Aorta (tissue), 5 donors: ENCODE measurements at places on chromosomes 16 and 17. TPM values are rescaled to one million over a fixed set of nuclear protein-coding genes. Genes with fewer than 3 reads are reported as not detected.

Gene SLC5A11
- total RNA-seq: not detected

GRCh38 chr17:68456339-68457167, 743 bp downstream of the WIPI1 start:
- peak; percentile 89 for DNase-seq

DNA sequence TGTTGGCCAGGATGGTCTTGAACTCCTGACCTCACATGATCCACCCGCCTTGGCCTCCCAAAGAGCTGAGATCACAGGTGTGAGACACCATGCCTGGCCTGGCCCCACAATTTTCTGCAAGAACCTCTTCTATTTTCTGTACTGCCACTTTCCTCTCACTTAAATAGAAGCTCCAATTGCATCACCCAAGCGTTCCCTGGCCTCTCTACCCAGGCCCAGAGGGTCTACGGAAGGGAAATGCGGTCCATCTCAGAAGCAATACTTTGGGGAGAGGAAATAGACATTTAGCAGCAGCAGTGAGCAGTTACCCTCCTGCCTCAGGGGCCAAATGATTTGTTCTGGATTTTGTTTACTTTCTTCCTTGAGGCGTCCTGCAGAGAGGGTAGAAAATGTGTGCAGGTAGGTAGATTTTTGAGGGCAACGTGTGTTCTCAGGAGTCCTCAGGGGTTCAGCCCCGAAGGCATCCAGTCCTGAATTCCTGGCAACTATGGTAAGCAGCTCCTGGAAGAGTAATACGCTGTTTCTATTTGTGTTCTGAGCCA, 11.0 kb downstream of the SLC6A4 start:
- no peak for DNase-seq

DNA sequence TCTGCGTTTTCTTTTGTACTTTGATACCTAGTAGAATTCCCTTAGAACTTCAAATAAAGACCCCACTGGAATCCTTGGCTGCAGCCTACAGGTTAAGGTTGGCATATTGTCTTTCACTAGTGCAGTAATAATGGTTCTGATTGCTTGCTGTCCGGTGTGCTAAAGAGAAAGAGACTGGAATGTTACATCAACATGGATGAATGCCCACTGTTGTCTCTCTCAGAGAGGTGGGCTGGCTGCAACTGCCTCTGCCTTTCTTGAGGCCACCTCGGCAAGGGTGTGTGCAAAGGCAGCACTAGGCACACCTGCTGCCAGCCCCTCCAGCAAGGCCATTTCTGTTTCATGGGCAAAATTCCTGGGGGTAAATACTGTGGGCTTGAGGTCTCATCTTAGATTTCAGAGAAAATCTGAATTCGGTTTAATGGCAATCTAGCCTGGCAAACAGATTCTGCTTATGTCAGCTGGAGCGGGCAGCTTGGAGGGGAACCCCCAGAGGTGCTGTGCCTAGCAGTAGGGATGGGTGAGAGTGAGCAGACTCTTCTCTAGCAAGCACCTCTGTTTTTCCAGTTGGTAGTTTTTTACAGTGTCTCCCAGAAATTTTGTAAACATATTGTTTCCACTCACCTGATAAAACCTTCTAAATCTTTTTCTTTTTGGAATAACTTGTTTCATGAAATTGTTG, 54.0 kb downstream of the MRTFB start:
- DNase-seq: no peak

DNA sequence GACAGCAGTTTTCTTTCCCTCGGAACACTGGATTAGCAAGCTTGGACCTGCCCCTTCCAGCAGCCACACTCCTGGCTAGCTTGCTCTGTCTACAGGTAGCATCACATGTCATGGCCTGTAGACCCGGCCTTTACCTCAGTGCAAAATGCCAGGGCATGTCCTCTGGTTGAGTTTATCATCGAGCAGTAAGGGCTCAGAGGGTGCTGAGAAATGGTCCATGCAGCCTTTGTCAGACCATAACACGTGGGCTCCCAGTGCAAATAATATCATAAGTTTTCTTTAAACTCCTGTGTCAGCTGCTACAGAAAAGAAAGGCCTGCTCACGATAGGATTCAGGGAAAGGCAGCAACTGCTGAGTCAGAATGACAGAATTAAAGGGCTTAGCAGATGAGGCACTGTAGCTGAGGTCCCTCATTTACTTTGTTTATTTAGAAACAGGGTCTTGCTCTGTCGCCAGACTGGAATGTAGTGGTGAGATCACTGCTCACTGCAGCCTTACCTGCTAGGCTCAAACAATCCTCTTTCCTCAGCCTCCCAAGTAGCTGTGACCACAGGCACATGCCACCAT, 8.0 kb upstream of the GNA13 start:
- no peak for DNase-seq

DNA sequence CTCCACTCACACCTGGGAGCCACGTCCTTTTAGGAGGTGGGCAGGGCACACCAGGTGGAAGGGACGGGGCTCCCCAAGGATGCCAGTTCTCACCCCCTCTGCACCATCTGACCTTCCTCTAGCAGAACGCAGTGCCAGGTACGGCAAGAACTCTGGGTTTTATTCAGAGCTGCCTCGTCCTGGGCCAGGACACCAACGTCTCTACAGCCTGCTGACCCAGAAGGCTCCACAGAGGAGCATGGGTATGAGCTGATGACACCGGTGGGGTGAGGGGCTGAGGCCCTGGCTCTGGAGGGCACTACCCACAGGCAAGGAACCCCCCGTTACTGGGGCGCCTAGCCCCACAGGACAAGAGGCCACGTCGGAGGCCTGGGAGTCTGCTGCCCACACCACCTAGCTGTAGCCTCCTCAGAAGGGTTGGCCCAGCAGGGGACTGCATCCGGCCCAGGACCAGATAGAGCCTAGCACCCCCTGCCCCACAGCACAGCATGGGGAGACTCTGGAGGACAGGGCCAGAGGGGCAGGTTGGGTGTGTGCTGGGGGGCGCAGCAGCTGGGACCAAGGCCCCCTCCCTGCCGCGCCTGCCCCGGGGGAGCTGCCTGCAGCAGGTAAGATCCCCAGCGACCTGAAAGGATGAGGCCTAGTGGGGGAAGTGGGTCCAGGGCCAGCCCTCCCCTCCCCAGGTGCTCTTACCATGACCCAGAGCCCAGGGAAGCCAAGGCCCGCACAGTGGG, 13.9 kb downstream of the BCAR1 start:
- DNase-seq: no peak

DNA sequence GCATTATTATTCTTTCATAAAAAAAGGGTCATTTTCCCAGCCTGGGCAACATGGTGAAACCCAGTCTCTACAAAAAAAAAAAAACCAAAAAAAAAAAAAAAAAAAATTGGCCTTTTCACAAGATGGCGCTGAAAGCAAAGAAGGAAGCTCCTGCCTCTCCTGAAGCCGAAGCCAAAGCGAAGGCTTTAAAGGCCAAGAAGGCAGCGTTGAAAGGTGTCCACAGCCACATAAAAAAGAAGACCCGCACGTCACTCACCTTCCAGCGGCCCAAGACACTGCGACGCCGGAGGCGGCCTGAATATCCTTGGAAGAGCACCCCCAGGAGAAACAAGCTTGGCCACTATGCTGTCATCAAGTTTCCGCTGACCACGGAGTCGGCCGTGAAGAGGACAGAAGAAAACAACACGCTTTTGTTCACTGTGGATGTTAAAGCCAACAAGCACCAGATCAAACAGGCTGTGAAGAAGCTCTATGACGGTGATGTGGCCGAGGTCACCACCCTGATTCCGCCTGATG, 4.9 kb upstream of the PGAP6 start:
- no peak for DNase-seq

Gene SGCA
- total RNA-seq: 91.8 TPM
